ENCODE measurements at places on chromosomes 1 and 21.

DNA sequence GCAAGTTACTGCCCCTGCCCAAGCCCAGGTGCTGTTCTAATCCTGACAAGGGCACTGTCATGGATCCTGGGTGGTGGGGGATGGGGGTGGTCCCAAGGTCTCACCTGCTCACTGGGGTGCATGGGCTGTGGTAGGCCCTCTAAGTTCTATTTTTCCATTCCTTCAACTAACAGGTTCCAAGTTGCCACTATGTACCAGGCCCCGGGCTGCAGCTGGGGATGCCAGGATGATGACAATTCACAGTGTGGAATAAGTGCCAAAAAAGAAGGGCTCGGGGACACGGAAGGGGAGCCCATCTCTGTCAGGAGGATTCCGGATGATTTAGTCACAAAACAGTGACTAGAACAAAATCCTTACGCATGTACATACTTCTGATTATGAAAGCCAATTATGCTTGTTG is 76.0 kb downstream of the STUM start:
- no peak for DNase-seq

DNA sequence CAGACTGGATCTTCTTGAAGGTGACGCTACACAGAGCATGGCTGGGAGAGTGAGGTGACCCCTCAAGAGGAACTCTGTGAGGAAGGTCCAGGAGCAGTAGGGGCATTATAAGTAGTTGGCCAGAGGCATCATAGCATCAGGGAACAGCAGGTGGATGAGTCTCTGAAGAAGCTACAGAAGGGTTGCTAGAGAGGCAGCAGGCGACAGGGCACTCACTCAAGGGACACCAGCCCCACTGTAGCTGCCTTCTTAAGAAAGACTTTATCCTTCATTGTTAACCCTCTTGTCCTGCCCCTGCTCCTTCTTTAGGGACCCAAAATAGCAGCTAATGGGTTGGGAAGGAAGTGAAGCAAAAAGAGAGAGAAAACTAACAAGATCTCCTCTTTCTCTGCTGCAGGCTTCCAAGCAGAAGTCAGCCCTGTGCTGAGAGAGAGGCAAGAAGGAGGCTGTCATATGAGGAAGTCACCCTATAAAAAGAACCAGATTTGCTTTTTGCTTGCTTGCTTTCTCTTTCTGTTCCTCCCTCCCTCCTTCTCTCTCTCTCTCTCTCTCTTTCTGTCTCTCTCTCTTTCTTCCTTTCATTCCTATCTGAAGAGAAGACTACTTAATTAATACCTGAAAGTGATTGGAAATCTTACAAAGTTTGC is 7.7 kb upstream of the CD5L start:
- peak; percentile 64 for DNase-seq

DNA sequence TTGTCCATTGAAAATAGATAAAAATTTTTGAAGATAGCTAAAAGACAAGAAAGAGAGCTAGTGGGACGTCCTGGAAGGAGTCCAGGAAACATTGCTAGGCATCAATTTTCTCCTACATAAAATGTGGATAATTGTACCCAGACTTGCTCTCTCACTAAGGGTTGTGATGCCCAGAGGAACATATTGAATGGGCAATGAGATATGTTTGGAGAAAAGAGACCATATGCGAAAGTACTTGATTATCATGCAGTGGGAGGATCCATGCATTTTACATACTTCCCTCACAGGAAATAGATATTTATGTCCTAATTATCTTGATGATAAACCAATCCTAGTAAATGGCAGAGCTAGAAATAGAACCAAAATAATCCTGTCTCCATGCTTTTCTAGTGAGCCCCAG is 108.4 kb upstream of the TNR start:
- no peak for DNase-seq

GRCh38 chr1:212699625-212700222 is at the start of gene BATF3:
Gene BATF3, minus strand, starts transcription at chr1:212699840. Its CDS starts 78 bp downstream, at chr1:212699762.
- DNase-seq, result peak; percentile 86

DNA sequence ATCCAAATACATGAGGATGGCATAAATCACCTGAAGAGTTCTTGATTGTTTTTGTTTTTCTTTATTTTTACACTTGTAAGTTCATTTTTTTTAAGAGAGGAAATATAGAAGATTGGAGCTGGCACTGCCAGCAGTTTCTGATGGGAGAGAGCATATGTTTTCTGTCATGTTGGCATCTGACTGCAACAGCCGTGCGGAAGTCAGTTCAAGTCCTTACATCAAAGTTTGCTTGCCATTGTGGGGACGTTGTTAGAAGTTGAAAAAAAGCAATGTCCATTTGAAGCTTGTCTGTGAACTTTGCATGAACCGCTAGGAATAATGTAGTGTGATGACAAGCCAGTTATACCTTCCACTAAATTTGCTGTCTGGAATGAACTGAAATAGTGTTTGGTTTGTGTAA is 126.5 kb upstream of the USH2A start:
- no peak for DNase-seq

DNA sequence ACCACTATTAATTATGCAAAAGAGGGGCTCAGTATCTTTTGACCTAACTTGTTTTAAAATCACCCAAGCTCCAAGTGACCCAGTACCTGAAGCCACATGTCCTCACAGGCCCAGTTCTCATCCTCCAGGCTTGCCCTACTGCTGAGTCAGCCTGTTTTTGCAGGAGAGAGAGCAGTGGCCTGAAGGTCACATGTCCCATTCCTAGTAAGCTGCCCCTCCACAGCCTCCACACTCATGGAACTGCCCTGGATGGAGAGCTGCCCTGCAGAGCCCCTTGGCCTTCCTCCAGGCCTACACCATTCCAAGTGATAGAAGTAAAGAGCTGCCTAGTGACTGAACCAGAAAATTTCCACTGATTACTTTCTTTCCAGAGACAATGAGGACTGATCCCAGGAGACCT is 139.8 kb upstream of the ST6GALNAC5 start:
- no peak for DNase-seq

- DNase-seq, result no peak
These were observed 37.0 kb downstream of the ZBTB8B start for GRCh38 chr1:32501865-32502264.

DNA sequence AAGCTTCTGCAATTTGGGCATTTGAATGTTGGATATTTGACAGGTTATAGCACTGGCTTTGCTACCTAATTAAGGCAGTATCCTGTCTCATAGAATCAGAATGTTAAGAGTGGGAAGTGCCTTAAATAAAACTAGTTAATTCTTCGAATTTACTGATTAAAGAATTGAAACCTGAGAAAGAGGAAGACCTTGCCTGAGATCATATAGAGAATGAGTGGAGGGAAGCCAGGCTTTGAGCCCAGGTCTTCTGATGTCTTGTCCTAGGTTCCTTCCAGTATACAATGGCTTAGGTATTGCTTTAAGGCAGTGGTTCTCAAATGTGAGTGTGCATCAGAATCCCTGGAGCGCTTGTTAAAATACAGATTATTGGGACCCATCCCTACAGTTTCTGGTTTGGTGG is 20.9 kb upstream of the SH3BGRL3 start:
- DNase-seq, result peak; percentile 39

DNA sequence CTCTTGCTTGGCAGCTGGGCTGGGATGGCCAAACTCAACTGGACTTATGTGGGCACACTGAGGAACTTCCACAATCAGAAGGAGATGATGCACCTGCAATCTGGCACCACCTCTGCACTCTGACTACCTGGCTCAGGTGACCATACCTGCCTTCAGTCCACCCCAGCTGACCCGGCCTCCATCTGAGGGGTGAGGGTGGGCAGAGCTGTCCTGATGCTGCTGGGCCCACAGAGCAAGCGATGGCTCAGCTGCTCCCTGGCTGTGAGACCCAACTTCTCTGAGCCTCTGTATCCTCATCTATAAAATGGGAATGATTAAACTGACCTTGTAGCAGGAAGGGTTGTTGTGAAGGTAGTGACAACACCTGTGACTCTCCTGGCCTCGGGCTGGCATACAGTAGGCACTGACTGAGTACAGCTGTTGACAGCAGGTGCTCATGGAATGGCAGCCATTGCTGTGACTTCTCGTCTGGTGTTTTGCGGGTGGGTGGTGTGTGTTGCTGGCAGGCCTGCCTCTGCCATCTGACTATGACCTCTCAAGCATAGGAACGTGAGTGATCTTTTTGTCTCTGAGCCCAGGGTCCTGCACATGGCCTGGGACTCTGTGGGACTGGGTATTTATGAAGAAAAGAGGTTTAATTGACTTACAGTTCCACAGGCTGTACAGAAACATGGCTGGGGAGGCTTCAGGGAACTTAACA is 438.5 kb downstream of the PTPRU start:
- DNase-seq, result no peak

DNA sequence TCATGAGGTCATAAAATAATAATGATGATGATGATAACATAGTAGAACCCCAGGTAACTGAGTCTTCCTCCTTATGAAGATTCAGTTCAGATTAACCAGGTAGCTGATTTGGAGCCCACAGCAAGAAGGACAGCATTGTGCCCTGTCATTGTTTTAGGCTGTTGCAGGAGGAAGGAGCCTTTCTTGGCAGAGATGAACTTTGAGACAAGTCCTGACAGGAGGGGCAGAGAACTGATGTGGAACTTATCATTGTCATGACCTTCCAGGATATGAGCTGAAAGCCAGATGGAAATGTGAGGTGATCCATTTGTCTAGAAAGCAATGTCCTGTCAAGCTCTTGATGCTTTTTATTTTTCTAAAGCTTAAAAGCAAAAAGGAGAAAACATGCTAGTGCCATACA is 132.6 kb upstream of the COA6 start:
- DNase-seq, result no peak

DNA sequence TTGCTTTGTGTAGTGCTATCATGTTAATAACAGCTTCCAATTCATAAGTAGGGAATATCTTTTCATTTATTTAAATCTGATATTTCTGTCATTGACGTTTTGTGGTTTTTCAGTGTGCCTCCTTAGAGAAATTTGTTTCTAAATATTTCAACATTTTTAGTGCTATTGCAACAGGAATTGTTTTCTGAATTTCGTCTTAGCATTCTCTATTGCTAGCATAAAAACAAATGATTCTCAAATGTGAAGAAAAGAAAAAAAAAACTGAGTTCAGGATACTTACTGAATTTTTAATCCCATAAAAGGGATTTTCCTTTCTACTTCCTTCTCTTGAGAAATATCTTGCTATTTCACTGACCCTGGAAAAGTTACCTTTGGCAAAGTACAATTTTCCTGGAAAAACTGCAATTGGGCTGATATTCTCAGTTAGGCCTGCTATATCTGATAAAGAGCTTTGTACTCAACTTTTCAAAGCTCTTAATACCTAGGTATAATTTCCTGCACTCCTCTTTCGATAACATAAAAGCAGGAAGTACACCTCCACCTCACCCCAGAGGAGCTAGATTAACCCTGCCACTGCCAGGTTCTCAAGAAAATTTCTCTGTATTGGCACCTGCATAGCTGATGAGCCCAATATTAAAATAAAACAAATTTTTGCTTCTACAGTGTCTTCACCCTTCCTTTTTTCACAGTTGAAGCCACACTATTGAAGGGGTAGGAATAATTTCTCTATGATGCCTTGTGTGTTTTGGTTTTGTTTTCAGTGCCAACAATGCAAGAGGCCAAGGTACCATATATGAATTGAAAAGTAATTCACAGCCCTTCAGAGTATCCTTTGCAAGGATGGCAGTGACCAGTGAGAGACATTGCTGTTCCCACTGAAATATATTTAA is 35.6 kb downstream of the PTPN14 start:
- no peak for DNase-seq

DNA sequence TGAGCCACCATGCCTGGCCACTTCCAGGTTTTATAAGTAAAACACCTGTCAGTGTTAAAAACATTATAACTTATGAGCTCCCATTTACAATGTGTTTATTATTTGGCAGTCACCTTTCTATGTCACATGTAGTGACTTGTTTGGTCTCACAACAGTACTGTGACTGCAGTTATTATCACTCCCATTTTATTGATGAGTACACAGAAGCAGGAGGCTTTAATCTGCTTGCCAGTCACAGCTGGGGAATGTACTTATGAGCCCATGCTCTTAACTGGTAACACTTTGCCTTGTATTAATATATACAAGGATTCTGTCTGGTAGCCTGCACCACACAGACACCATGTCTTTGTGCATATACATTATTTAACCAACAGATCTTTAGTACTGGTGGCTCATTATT is 31.1 kb upstream of the BACH1 start:
- no peak for DNase-seq

- no peak for DNase-seq
These were observed 158.4 kb upstream of the CD34 start for GRCh38 chr1:208069317-208069716.

- no peak for DNase-seq
These were observed 11.2 kb upstream of the CLDN8 start for GRCh38 chr21:30227128-30227527.

DNA sequence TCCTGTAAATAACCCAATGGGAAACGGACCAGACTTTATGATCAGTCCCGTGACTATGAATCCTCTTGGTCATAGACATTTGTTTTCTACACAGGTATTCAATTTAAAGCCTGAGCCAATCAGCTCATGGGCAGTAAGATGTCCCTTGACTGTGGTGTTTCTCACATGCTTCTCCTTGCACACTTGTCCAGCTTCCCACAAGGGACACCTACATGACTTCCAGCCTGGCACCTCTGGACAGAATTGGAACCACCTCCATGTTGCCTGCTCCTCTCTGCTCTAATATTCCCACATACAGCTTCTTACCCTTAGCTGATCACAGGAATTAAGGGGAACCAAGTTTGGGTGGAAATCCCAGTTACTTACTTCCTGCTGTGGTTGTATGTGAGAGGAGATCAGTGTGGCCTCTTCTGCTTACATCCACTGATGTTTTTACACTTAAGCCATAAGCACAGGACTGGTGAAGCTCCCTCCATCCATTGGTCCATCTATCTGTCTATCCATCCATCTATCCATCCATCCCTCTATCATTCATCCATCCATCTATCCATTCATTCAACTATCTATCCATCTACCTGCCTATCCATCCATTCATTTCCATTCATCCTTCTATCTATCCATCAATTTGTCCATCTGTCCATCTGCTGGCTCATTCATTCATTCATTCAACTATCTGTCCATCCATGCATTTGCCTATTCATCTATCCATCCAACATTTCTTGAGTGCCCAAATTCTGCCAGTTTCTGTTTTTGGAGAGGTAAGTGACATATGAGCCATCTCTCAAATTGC is 16.4 kb downstream of the RUNX1 start:
- no peak for DNase-seq

GRCh38 chr1:234705615-234706014 is 95.6 kb upstream of the IRF2BP2 start:
- DNase-seq, result peak; percentile 44

GRCh38 chr1:244065960-244066388 is 14.9 kb downstream of the ZBTB18 start:
- DNase-seq, result no peak

Measured in suppressor macrophage treated with lipopolysaccharide for 4 hours (primary cell).